ENCODE measurements at places on chromosomes 11 and 22.
A peak's percentile ranks its signal among the peaks of the same experiment; 100 is the strongest.

DNA sequence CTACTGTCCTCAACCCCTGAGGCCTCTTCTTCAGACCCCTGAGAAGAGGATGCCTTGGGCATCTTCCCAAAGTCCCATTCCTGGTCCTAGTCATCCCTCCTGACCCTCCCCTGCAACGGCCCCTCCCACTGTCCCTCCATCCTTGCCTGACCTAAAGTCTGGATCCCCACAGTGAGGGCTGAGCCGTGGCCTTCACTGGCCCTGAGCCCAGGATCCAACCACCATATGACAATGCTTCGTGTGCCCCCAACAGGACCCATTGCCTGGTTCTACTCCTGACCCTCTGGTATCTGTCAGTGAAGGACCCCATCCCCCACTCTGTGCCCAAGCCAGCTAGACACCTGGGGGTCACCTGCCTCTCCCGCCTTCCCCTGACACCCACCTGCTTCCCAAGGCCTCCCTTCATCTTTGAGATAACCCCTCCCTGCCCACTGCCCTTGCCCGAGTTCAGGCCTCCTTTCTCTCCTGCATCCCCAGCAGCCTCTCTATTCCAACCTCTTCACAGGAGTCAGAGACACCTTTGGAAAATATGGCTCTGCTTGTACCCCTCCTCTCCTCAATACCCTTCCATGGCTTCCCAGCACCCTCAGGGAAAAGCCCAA lies 48.0 kb downstream of the LRRC32 start:
- DNase-seq = no peak

DNA sequence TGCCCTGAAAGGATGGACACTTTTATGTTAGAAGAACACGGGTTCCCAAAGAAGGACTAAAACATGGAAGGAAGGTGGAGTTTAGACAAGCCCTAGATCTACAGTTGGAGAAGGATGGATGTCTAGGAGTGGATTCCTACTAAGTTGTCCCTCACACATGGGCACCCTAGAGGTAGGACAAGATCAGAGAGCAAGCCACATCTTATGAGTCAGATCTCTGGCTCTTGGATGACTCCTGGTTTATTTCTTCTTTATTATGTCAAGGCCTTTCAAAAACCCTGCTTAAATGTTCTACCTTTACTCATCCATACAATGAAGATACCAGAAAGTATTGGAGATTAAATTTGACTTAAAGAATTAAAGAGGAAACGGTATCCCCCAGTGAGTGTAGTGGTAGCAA lies 34.4 kb downstream of the PRCP start:
- DNase-seq = no peak

DNA sequence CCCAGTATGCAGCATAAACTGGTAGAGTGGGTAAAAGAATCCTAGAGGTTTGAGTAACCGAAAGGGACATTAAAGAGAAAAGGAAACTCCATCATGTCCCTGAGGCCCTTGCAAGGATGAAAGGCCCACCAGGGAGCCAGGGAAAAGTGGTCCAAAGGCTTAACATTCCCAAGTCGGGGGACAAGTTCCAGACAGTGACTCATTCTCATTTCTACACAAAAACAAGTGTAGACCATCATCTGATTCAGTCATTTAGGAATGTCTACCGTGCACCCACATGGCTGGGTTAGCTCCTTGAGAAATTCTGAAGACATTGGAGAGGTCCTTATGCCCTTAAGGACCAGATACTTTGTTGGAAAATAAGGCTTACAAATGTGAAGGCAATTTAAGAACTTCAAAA lies 4.8 kb upstream of the NOX4 start:
- no peak for DNase-seq

DNA sequence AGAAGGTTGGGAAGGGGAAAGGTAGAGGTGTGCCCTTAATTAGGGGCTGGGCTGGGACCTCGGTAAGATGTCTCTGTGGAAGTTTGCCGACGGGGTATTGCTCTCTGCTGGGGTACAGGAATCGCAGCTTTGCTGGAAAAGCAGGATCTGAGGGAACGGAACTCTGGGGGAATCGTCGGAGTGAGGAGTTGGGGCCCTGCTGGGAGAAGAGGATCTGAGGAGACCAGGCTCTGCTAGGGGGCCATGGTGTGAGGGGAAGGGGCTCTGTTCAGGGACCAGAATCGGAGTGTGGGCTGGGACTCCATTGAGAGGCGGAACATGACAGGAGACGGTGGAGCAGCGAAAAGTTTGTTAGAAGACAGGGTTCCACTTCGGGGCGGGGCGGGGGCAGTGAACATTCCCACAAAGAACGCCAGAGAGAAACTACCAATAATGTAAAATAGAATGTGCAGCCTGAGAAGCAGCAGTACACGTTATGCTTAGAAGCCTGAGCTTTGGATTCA lies 456 bp downstream of the AAMDC start:
- peak; percentile 67 for DNase-seq

GRCh38 chr11:131423688-131424087 lies 53.3 kb downstream of the NTM start:
- DNase-seq = no peak

DNA sequence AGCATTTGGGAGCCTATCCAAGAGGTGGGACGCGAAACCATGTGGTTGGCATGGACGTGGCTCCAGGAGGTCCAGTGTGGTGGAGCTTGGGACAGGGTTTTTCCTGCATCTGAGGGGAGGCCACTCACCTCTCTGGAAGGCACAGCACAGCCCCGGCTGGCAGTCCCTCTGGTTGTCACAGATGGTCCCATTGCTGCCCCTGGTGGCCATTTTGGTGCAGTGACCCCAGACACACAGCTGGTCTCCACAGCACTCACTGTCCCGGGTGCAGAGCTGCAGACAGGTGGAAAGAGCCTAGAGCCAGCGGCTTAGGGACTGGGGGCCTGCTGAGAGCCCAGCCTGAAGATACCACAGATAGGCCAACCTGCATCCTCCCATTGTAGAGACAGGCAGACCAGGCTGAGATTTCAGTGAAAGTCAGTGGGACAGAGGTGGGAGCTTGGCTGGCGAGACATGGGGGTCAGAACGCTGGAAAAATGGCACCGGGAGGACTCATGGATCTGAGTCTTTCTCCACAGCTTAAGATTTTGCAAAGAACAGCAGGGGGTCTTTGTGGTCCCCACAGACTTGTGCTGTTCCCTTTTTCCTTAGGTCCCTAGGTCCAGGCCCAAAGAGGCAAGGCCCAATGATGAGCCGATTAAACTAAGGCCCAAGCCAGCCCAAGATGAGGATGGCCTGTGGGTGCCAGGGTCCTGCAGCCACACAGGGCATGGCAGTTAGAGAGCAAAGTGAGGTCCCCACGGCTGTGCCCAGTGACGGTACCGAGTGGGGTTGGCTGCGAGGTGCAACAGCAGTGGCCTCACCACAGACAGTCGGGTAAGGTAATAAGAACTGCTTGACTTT lies 41.4 kb downstream of the DKK3 start:
- peak; percentile 88 for DNase-seq

DNA sequence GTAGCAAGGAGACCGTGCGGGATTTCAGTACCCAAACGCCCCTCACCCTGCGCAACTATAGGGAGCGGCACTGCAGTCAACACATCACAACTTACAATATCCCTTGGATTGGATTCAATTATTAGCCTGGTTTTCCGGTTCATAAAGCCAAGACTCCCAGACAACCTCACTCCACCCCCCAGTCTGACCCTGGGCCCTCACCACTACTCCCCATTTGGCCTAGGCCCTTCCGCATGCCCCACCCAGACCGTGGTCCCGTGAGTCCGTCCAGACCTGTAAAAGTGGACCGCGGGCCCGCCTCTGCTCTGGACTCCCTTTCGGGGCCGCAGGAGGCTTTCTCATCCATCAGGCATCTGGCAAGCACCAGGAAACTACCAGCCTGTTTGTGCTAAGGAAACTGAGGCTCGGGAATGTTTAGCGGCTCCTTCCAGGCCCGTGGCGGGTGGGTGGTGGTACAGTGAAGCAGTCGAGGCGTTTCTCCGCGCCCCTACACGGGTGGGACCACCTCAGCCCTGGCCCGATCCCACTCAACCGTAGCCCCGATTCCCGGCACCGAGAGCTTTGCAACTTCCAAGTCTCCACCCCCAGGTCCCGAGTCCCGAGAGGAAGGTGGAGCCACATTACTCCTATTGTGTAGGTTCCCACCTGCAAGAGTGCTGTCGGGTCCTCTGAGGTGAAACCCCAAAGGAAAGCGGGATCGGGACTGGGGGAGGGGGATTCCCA lies 679 bp upstream of the DPP3 start:
- DNase-seq = peak; percentile 62

DNA sequence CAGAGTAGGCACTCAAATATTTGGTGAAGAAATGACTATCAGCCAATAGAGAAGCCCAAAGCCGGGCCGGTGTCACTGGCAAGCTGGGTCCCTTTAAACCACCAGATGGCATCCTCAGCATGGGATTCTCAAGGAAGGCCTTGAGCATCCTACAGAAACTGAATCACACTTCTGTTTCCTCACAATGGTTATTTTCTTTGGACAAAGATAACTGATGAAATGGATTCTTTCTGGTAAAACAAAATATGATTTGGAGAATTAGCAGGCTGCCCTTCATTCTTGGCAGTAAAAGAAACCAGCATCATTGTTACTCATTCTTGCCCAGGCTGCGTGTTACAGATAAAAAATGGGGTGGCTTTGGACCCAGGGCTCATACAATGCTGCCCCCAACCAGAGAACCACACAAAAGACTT lies 30.3 kb upstream of the ASPHD2 start:
- DNase-seq = peak; percentile 84

GRCh38 chr11:44978961-44979331 lies 28.3 kb upstream of the TP53I11 start:
- no peak for DNase-seq

DNA sequence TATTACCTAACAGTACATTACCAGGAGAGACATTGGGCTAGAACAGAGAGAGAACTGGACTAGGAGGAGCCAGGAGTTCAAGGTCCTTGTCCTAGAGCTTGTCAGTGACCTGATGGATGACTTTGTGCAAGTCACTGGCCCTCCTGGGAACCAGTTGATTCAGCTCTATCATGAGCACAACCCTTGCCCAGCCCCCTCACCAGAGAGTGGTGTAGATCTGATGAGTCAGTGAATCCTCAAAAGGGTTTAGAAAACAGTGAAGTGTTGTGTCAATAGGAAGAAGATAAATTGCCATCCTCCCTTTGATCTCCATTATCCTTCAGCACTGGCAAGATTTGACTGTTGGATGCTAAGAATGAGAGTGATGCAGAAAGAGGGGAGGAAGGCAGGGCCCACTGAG lies 24.3 kb downstream of the NEU3 start:
- no peak for DNase-seq

DNA sequence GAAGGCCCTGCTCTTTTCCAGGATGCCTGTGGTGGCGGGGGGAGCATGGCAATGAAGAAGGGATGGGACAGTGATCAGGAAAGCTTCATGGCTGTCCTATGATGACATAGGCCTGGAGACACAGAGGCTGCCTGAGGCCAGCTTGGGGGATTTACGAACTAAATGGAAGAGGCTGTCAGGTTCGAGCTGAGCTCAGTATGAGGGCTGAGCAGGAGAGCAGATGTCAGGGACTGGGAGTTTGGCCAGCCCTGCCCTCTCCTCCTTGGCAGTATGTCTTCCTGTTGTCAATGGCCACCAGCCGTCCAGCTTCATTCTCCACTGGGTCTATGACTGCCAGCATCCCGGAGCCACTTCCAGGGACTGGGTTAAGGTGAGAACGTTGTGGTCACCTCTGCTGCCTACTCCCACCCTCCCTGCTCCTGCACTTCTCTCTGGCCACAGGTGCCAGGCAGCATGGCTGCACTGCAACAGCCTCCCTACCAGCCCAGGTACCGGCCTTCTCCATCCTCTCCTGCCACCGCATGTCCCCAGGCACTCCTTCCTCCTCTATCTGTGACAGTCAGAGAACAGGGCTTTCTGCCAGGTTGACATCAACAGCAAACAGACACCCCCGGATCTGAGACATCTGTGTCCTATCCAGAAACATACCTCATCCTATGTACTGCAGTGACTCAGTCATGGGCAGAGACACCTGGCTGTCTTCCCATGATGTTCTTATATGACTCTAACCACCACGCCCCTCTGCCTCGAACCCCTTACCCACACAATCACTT lies 75.1 kb downstream of the KIRREL3 start:
- DNase-seq = no peak

- no peak for DNase-seq
These were observed 220.0 kb downstream of the INSC start for GRCh38 chr11:15334766-15335165.

Measured in GM23338 (cell line).